ENCODE measurements at places on chromosomes 6 and 20. TPM values are rescaled to one million over a fixed set of nuclear protein-coding genes. Genes with fewer than 3 reads are reported as not detected.

GRCh38 chr6:16576451-16577368 lies 184.6 kb downstream of the ATXN1 start:
- no peak for DNase-seq

GRCh38 chr6:126127659-126128058 lies 141.3 kb downstream of the TRMT11 start:
- no peak for DNase-seq

- DNase-seq, result no peak
These were observed 668.2 kb upstream of the GJE1 start for GRCh38 chr6:141464490-141464889.

OOEP gene
- total RNA-seq, result not detected

DNA sequence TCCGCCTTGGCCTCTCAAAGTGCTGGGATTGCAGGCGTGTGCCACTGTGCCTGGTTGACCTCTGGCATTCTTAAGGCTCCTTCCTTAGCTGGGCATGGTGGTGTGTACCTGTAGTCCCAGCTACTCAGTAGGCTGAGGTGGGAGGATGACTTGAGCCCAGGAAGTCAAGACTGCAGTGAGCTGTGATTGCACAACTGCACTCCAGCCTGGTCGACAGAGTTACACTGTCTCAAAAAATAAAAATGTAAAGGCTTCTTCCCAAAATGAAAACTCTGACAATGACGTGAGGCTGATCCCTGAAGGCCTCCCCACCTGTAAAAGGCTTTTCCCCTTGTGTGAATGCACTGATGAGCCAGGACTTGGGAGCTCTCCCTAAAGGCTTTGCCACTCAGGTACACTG lies 62.4 kb downstream of the ZBTB9 start:
- no peak for DNase-seq

- DNase-seq, result no peak
These were observed 375.5 kb downstream of the PKHD1 start for GRCh38 chr6:51711876-51712275.

- no peak for DNase-seq
These were observed 802.3 kb downstream of the MAFB start for GRCh38 chr20:39886650-39887190.

DNA sequence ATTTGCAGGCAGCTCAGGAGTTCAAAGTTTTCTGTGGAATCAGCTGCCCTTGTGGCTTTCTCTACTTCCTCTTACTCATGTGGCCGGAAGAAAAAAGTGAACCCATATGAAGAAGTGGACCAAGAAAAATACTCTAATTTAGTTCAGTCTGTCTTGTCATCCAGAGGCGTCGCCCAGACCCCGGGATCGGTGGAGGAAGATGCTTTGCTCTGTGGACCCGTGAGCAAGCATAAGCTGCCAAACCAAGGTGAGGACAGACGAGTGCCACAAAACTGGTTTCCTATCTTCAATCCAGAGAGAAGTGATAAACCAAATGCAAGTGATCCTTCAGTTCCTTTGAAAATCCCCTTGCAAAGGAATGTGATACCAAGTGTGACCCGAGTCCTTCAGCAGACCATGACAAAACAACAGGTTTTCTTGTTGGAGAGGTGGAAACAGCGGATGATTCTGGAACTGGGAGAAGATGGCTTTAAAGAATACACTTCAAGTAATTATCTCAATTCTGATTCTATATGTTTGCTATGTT lies 1.1 kb downstream of the MGME1 start:
- DNase-seq, result no peak

DNA sequence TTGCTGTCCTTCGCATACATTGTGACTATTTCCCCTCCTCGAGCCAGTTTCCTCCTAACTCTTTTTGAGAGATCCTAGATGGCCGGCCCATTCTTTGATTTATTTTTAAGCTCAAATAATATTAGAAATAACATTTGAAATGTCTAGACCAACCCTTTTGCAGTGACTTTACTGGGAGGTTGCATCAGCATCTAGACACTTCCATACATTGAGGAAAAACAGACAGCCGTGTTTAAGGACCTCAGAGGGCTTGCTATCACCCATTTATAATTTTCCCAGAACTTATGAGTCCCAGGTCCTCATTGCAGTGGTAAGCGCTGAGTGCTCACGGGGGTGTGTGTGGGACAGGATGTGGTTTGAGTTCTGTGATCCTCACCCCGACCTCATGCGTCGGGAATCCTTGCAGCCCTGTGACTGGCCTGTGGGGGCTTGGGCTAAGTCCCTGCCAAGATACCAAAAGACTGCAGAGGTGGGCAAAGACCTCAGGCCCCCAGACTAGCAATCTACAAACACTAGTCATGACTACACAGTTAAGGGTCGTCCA lies at the start of gene GPX5:
GPX5 (plus strand) TSS at position 386 of the 544 bp plus-strand sequence; CDS start at position 519, 133 bp downstream.
- DNase-seq, result no peak

DNA sequence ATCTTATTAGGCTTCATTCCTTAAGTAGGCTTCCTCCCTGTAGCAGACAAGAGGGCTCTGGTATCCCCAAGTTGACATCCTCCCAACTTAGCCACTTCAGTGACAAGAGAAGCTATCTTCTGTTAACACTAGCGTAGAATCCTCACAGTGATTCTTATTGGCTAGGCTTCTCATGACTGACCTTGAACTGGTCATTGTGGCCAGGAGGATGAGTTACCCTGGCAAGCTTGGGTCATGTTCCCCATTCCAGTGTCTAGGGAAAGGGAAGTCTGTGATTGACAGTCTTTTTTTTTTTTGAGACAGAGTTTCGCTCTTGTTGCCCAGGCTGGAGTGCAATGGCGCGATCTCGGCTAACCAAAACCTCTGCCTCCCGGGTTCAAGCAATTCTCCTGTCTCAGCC lies 7.1 kb downstream of the CDKAL1 start:
- no peak for DNase-seq

DNA sequence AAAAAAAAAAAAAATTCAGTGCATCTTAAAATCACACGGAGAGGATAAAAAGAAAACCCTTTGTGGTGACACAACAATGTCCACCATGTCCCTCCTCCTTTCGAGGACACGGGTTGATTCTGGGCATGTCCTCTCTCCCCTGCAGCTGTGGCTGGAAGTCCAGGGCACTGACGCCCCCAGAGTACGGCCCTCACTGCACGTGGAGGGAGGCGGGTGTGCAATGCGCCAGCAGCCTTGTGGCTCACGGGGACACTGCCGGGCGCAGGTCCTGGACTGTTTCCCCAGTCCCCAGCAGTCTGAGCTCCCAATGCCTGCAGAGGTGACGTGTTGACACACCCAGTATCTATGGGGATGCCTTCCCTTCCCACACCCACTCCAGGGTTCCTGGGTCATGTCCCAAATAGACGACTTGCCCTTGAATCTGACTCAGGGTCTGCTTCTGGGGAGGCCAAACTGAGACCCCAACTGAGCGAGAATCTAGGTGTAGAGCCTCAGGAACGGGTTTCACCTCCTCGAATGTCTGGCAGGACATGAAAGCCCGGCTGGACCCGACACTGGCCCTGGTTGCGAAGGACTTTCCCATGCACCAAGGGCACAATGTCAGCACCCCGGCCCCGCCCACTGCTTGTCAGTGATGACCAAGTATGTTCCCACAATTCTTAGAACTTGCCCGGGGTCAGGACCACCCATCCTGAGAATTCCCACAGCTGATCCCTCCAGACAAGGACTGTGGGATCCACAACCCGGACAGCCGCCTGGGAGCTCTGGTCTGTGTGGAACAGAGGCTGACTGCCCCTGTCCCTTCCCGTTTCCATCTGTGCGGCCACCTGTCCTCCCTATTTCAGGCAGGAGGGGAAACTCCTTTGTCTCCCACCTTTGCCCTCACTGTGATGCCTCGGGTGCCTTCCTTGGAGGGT lies 425.1 kb upstream of the SULF2 start:
- DNase-seq, result no peak

DNA sequence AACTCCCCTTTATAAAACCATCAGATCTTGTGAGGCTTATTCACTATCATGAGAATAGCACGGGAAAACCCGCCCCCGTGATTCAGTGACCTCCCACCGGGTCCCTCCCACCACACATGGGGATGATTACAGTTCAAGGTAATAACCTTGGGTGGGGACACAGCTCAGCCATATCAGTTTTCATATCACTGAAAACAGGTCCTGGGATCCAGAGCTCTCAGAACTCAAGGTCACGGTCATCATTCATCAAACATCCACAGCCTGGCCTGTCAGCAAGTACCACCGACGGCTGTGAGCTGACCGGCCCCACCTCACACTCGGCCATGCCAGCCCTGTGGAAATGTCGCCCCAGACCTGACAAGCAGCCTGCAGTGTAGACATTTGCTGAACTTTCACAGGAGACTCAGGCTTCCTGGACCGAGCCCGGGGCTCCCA lies 14.1 kb upstream of the FRMD1 start:
- DNase-seq, result no peak

DNA sequence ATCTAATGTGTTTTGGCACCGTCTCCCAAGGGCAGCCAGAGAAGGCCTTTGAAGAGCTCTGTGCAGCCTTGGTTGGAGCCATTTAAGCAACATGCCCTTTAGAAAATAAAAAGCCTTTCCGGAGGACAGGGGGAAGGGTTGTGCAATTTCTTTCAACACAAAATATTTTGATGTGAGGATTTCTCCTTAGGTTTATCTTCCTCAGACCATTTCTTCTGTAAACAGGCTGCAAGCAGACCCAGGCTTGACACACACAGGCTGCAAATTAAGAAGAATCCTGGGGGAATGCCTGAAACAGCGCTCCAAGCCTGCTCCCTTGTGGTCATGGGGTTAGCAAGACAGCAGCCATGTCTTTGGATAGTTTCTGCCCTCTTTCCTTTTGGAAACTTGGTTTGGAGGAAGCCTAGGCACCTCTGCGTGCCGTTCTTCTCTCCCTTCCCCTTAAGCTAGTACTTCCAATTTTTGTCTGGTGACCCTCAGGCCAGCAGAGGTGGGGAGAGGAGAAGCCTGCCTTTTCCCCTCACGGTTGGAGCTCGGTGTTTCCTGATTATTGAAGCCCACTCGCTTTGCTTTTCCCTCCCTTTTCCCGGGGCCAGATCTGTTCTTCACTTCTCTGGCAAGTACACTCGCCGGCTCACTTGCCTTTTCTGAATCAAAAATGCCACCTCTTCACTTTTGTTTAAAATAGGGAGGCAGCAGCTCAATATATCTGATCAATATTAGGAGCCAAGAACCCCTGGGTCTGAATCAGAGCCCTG lies 39.6 kb upstream of the NOX3 start:
- no peak for DNase-seq

- DNase-seq, result no peak
These were observed 15.8 kb downstream of the ENTPD6 start for GRCh38 chr20:25211273-25211672.

DNA sequence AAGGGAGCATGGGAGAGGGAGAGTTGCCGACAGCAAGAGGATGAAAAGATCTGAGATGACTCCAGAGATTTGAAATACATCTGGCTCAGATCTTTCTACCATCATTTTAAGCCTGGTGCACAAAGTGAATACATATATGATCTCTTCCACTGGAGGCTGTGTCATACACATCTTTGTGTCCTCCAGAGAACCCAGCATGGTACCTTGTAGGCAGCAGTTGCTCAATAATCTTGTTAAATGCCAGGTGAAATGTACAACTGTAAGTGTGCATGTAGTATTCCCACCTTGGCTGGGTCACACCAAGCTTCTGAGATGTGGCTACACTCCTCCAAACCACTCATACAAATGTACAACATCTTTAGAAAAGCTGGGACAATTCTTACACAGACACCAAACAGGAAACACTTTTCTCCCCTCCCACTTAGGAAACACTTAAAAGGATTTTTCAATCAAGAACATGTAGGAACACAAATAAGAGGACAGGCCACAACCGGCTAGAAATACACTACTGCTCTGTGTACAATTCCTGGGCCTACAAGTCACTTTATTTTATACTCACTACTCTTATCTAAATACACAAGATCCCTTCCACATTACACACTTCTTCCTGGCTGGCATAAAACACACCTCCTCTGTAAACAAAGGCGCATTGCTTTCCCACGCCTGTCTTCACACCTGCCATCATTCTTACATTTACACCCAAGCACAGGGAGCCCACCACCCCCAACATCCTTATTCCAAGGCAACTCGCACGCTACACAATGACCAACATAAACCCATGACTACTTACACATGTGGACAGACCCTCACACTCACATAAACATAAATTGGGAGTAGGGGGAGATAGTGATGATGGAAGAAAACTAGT lies 3.8 kb upstream of the IER3 start:
- no peak for DNase-seq

GRCh38 chr6:137370871-137371633 lies 123.1 kb downstream of the OLIG3 start:
- DNase-seq, result no peak

DNA sequence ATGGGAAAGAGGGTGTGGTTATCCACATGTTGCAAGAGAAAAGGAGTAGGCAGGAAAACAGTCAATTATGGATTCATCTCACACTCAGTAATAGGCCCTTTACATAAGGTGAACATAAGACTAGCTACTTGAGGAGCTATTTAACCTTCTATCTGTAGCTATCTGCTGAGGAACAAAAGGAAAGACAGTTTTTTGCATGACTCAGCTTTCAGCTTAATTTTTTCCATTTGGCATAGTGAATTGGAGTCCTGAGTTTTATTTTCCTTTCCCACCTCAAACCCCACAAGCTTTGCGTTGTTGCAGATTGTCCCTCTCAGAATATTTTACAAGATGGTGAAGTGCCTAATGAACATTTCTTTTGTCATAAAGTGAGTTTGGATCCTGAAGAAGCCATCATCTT lies 32.4 kb downstream of the UBD start:
- DNase-seq, result no peak

GRCh38 chr6:3318226-3318625 lies 59.5 kb downstream of the PSMG4 start:
- no peak for DNase-seq

- DNase-seq, result no peak
These were observed 491.9 kb downstream of the COL12A1 start for GRCh38 chr6:74713941-74714340.

DNA sequence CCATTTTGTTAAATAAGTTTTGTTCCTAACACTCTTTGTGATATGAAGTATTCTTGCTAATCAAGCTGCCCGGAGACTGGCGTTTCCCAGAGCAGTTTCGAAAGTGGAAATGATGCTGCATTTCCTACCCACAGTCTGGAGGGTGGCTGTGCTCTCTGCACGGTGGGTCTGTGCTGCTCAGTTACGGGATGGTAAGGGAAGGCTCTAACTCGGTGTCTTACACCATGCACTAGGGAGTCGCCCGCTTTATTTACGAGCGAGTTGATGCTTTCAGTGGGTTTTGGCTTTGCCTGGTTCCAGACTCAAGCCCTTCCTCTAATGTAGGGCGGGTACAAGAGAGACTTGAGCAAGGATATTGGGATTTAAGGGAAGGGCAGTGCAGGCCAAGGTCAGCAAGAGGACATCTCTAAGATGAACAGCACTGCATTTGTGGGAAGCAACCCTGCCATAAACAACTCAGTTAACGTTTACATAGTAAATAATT lies 180.1 kb upstream of the AKAP12 start:
- DNase-seq, result no peak

GRCh38 chr6:22281341-22282085 lies 15.3 kb downstream of the PRL start:
- no peak for DNase-seq

HRH3 gene
- not detected for total RNA-seq

DOK5 gene
- total RNA-seq, result 1.5 TPM

CDH4 gene
- total RNA-seq, result 11.9 TPM

GRCh38 chr6:3135668-3136291 lies 17.3 kb downstream of the BPHL start:
- no peak for DNase-seq

- no peak for DNase-seq
These were observed 136.9 kb downstream of the FOXO3 start for GRCh38 chr6:108697561-108698161.
